ENCODE measurements at places on chromosomes 2 and 18.

DNA sequence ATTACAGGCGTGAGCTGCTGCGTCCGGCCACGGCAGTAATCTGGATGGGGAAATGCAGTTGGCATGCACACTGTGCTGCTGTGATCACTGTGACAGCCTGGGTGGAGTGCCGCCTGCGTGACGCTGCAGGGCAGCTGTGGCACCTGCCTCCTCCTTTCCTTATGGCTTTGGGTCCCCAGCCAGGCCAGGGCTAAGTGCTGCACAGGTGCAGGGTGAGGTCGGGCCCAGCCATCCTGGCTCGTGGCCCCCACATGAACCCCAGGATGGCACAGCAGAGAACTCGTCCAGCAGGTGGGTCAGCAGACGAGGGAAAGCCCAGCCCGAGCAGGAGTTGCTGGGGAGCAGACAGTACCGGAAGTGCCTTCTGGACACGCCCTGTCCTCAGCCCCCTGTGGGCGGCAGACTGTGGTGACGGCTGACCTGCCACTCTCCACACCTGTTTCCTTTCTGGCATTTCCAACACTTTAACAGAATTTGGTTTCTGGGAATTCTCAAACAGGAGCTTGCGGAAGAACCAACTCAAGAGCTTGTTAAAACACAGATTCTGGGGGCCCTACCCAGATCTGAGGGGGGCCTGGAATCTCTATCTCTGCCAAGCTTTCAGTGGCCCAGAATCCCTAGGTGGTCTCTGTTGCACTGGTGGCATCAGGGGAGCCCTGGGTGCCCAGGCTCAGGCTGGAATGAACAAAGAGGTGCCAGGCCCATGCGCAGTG, 16.9 kb downstream of the HS1BP3 start:
- H3K27ac ChIP-seq = no peak overlapping the region
- no peak overlapping the region for H3K4me3 ChIP-seq
- no peak for DNase-seq
- H3K27me3 ChIP-seq = no peaks in the 10 kb centered on the region

- H3K4me1 ChIP-seq = no peaks in the 10 kb centered on the region
- H3K27me3 ChIP-seq = peaks cover 3% of the 10 kb centered on the region
- no peak overlapping the region for H3K27ac ChIP-seq
- no peaks in the 10 kb centered on the region for H3K36me3 ChIP-seq
- no peak for DNase-seq
These were observed 24.1 kb upstream of the EPHA4 start for GRCh38 chr2:221596192-221596591.

GRCh38 chr2:234401426-234401825, 95.5 kb downstream of the ARL4C start:
- no peak for DNase-seq
- no peak overlapping the region for H3K27ac ChIP-seq
- H3K4me3 ChIP-seq = no peak overlapping the region
- no peaks in the 10 kb centered on the region for H3K27me3 ChIP-seq

DNA sequence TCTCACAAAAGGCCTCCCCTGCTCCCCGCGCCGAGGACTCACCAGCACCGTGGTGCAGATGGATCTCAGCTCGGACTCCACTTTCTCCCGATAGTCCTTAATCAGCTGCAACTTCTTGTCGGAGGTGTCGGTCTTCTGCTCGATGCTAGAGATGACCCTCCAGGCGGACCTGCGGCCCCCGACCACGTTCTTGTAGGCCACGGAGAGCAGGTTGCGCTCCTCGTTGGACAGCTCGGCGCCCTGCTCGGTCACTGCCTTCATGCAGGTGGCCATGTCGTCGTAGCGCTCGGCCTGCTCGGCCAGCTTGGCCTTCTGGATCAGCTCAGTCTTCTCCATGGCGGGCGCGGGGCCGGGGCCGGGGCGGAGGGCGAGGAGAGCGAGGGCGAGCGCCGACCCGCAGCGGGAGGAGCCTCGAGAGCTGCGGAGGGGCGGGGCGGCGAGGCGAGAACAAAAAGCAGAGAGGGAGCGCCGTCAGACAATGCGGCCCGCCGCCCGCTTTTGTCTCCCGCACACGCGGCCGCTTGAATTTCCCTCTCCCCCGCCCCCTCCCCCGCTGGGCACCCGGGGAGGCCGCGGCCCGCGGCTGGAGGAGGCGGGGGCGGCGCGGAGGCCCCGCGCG, 571 bp downstream of the YWHAQ start:
- H3K4me3 ChIP-seq = peak overlapping the region; percentile 95
- no peaks in the 10 kb centered on the region for H3K27me3 ChIP-seq
- H3K4me1 ChIP-seq = peaks cover 28% of the 10 kb centered on the region

DNA sequence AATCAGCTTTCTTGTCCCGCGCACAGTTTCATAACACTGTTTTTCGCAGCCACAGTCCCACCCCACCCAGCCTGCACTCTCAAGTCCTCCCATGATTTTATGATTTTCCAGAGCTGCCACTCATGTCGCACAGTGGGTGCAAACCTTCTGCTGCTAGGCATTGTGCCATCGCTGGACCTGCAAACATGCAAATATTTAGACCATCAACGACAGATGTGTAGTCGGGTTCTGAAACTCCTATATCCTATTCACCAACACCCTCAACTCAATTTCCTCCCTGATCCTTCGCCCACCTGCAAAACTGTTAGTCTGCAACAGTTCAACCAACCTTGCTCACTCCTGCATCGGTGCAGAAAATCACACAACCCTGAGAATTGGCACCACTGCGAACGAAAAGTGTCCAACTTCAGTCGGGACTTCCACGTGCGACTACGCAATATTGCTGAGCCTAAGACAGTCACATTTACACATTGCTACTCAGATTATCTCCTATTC, 871 bp upstream of the ALS2 start:
- H3K27ac ChIP-seq = no peak overlapping the region
- H3K4me1 ChIP-seq = peaks cover 31% of the 10 kb centered on the region
- peak overlapping the region; percentile 91 for H3K4me3 ChIP-seq
- no peaks in the 10 kb centered on the region for H3K27me3 ChIP-seq

DNA sequence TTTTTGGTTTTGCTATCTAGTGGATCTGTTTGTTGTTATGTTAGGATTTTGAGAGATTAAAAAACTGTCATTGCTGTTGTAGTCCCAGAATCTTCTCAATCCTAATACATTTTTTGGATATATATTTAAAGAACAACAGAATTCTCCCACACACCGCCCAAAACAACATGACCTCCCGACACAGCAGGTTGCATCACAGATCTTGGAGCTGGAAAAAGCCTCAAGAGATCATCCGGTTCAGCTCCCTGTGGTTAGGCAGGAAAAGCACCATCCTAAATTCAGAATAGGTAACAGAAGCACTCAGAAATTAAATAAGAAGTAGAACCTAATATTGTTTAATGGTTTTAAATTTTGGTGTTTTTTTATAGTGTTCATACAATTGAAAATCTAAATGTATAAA, 251.4 kb upstream of the STON1 start:
- H3K27ac ChIP-seq = no peak overlapping the region
- H3K36me3 ChIP-seq = no peaks in the 10 kb centered on the region
- no peak overlapping the region for H3K4me3 ChIP-seq
- DNase-seq = no peak
- H3K27me3 ChIP-seq = no peaks in the 10 kb centered on the region

GRCh38 chr2:8872821-8873432, 35.5 kb upstream of the KIDINS220 start:
- peak; percentile 50 for DNase-seq
- no peaks in the 10 kb centered on the region for H3K36me3 ChIP-seq
- no peaks in the 10 kb centered on the region for H3K27me3 ChIP-seq
- H3K4me3 ChIP-seq = no peak overlapping the region
- no peak overlapping the region for H3K27ac ChIP-seq
- H3K4me1 ChIP-seq = no peaks in the 10 kb centered on the region

GRCh38 chr2:191026377-191026776, 12.4 kb upstream of the STAT1 start:
- H3K4me3 ChIP-seq = no peak overlapping the region
- peaks cover 10% of the 10 kb centered on the region for H3K4me1 ChIP-seq
- no peak overlapping the region for H3K27ac ChIP-seq
- DNase-seq = no peak

DNA sequence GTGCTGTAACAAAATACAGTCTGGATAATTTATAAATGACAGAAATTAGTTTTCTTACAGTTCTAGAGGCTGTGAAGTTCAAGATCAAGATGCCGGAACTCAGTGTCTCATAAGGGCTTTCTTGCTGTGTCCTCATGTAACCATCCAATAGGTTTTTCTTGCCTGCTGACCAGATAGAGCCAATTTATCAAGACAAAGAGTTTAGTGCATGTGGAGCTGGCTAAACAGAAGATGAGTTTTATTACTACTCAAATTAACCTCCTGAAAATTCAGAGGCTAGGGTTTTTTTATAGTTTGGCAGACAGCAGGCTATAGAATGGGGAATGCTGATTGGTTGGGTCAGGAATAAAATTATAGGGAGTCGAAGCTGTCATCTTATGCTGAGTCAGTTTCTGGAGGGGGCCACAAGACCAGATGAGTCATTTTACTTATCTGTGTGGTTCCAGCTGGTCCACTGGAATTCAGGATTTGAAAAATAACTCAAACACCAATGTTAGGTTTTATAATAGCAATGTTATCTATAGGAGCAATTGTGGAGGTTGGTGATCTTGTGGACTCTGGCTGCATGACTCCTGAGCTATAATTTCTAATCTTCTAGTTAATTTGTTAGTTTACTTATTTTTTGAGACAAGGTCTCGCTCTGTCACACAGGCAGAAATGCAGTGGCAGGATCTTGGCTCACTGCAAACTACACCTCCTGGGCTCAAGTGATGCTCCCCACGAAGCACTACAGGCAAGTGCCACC, 3.2 kb upstream of the PDK1 start:
- no peaks in the 10 kb centered on the region for H3K36me3 ChIP-seq
- DNase-seq = no peak
- H3K4me3 ChIP-seq = no peak overlapping the region
- H3K4me1 ChIP-seq = peaks cover 32% of the 10 kb centered on the region
- no peaks in the 10 kb centered on the region for H3K27me3 ChIP-seq

DNA sequence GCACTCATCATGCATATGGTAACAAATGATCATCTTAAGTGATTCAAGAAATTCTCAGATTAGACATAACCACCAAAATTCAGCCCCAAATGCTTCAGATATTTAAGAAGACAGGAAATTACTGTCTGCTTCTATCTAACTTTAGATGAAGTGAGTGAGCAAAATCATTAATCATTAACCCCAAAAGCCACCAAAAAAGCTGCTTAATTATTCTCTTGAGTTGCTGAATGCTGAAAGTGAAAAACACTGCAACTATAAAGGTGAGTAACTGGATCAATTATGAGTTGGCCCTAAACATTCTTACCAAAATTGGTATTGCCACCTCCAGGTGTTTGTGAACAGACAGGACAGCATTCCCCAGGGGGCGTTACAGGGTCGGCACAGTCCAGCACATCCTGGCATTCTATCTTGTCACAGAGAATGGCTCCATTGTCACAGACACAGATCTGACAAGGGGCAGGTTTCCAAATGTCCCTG, 69.6 kb downstream of the COL5A2 start:
- H3K27ac ChIP-seq = no peak overlapping the region
- no peaks in the 10 kb centered on the region for H3K27me3 ChIP-seq
- DNase-seq = peak; percentile 21
- H3K4me1 ChIP-seq = no peaks in the 10 kb centered on the region
- no peaks in the 10 kb centered on the region for H3K36me3 ChIP-seq

DNA sequence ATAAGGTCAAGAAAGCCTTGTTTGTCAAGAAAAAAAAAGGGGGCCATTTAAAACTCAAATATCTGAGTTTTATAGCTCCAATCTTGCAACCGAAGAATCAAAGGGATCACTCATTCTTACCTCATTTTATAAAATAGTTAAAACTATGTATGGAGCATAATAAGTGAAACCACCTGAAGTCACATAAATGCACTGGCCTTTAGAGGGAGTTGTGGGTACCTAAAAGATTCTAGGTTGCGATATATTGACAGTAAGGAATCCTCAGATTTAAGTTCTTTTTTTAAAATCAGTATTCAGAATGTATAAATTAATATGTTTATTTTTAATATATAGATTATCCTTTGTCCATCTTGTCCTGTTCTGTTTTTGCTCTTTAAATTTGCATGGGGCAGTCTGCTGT, 3.4 kb downstream of the ARHGAP28 start:
- no peak for DNase-seq
- H3K27me3 ChIP-seq = no peaks in the 10 kb centered on the region
- no peaks in the 10 kb centered on the region for H3K36me3 ChIP-seq
- H3K4me3 ChIP-seq = no peak overlapping the region
